ENCODE measurements at places on chromosomes 3 and 15.
A peak's percentile ranks its signal among the peaks of the same experiment; 100 is the strongest.

- no peaks in the 10 kb centered on the region for H3K27me3 ChIP-seq
- H3K4me3 ChIP-seq, result no peak overlapping the region
- peaks cover 5% of the 10 kb centered on the region for H3K4me1 ChIP-seq
- peaks cover under 1% of the 10 kb centered on the region for H3K36me3 ChIP-seq
- DNase-seq, result no peak
These were observed 252.7 kb upstream of the ZPLD1 start for GRCh38 chr3:102182162-102182561.

- no peak overlapping the region for H3K4me3 ChIP-seq
- H3K27me3 ChIP-seq, result no peaks in the 10 kb centered on the region
- no peak overlapping the region for H3K27ac ChIP-seq
- H3K4me1 ChIP-seq, result peaks cover 17% of the 10 kb centered on the region
These were observed 932 bp downstream of the GSK3B start for GRCh38 chr3:120093119-120093910.

GRCh38 chr15:76209942-76210341 lies 101.3 kb downstream of the ETFA start:
- H3K4me1 ChIP-seq, result peaks cover 10% of the 10 kb centered on the region
- DNase-seq, result no peak
- H3K27me3 ChIP-seq, result no peaks in the 10 kb centered on the region
- H3K4me3 ChIP-seq, result no peak overlapping the region

DNA sequence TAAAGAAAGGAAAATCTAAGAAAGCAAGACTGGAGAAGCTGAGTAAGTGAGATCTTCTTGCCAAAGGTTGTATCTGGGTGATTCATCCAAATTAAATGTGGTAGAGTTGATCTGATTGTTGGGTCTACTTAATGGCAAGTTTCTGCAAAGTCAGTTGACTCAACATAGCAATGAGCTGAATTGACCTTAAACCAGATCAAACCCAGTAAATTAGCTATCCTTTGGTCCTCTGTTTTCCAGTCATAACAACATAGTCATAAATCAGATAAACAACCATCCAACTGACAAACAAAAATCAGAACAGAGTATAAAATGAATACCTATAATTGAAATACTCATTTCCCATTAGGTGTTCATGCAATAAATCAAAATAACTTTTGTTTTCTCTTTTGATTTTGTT lies 142.6 kb upstream of the CFAP20DC start:
- peaks cover 6% of the 10 kb centered on the region for H3K27me3 ChIP-seq
- H3K4me3 ChIP-seq, result no peak overlapping the region
- no peak for DNase-seq
- no peaks in the 10 kb centered on the region for H3K36me3 ChIP-seq
- H3K27ac ChIP-seq, result no peak overlapping the region
- H3K4me1 ChIP-seq, result no peaks in the 10 kb centered on the region

- no peak for DNase-seq
- H3K27ac ChIP-seq, result no peak overlapping the region
- no peaks in the 10 kb centered on the region for H3K36me3 ChIP-seq
These were observed 11.4 kb downstream of the ENTPD3 start for GRCh38 chr3:40398346-40398745.

DNA sequence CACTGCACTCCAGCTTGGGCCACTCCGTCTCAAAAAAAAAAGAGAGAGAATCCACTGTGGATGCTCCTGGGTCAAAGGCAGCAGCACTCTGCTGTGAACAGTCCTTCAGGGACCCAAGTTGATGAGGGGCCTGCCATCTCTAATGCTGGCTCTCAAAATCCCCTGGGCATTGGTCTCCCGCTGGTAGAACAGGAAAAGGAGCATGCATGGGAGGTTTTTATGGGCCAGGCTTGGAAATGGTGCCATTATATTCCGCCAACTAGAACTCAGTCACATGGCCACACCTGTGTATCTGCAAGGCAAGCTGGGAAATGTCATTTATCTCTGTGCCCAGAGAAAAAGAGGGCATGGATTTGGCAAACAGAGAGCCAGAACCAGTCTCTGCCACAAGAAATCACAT lies 3.4 kb upstream of the DIS3L start:
- H3K4me1 ChIP-seq, result peaks cover 32% of the 10 kb centered on the region
- peaks cover 2% of the 10 kb centered on the region for H3K36me3 ChIP-seq
- DNase-seq, result no peak
- H3K27ac ChIP-seq, result no peak overlapping the region
- H3K27me3 ChIP-seq, result peaks cover 5% of the 10 kb centered on the region
- H3K4me3 ChIP-seq, result no peak overlapping the region

GRCh38 chr3:78096488-78097255 lies 1056.8 kb downstream of the ROBO2 start:
- no peak overlapping the region for H3K4me3 ChIP-seq
- H3K27ac ChIP-seq, result no peak overlapping the region
- no peaks in the 10 kb centered on the region for H3K36me3 ChIP-seq
- no peak for DNase-seq
- no peaks in the 10 kb centered on the region for H3K4me1 ChIP-seq
- no peaks in the 10 kb centered on the region for H3K27me3 ChIP-seq

GRCh38 chr3:66572938-66573710 lies 72.3 kb upstream of the LRIG1 start:
- no peak overlapping the region for H3K27ac ChIP-seq
- H3K27me3 ChIP-seq, result no peaks in the 10 kb centered on the region
- peaks cover 2% of the 10 kb centered on the region for H3K4me1 ChIP-seq
- H3K36me3 ChIP-seq, result no peaks in the 10 kb centered on the region
- no peak for DNase-seq

DNA sequence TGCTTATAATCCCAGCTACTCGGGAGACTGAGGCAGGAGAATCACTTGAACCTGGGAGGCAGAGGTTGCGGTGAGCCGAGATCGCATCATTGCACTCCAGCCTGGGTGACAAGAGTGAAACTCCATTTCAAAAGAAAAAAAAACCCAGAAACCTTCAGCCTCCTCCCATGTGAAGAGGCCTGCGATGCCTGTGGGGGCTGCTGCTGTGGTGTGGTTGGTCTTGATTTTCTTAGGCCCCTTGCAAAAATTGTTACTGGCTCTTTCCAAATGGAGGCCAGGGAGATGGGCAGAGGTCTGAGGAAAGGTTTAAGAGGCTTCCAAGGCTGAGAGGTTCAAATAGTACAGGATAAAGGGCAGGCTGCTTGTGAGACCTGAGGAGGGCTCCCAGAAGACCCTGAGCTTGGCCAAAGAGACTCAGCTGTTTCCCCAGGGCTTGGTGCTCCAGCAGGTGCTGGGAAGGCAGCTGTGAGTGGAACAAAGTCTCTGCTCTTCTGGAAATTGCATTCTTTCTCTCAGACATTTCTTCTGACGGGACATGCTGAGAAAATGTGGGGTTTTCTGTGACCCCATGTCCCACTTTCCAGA lies 18.4 kb downstream of the GCSAM start:
- peaks cover 35% of the 10 kb centered on the region for H3K4me1 ChIP-seq
- no peaks in the 10 kb centered on the region for H3K27me3 ChIP-seq
- no peak for DNase-seq
- peaks cover 43% of the 10 kb centered on the region for H3K36me3 ChIP-seq

GRCh38 chr3:188659449-188660090 lies 505.6 kb downstream of the LPP start:
- no peaks in the 10 kb centered on the region for H3K27me3 ChIP-seq
- H3K27ac ChIP-seq, result no peak overlapping the region
- no peak for DNase-seq
- peaks cover 2% of the 10 kb centered on the region for H3K4me1 ChIP-seq
- no peak overlapping the region for H3K4me3 ChIP-seq
- no peaks in the 10 kb centered on the region for H3K36me3 ChIP-seq

DNA sequence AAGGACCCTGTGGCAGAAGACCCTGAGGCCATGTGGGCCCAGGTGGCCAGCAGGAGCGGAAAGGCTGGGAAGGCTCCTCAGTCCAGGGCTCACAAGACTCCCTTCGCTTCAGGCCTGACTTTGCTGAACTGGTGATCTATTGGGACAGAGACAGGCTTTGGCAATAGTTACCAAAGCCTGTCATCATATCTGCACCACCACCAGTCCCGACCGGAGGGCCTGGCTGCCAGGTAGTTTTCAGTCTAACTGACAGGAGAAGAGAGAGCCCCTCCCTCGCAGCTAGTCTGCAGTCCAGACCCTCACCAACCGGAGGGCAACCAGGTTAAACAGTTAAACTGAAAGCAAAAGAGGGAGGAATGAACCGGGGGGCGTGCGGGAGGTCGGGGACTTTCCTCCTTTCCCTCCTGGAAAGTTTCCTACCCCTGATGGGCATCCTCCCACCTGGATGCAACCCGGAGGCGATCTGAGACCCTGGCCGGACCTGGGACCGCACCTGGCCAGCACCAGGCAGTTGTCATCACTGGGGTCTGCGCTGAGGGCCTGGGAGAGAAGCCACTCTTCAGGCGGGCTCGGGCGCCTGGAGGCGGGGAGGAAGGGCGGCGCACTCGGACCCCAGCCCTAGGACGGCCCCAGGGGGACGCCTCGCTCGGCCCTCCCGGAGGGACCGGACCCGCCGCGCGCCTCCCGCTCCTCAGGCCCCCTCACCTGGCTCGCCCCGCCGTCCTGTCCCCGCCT lies 435 bp downstream of the RAB27A start:
- peaks cover 32% of the 10 kb centered on the region for H3K36me3 ChIP-seq
- H3K4me3 ChIP-seq, result peak overlapping the region; percentile 95
- peak overlapping the region; percentile 94 for H3K27ac ChIP-seq
- H3K4me1 ChIP-seq, result peaks cover 44% of the 10 kb centered on the region

GRCh38 chr15:71093054-71094024 lies 21.9 kb upstream of the THSD4 start:
- H3K27me3 ChIP-seq, result no peaks in the 10 kb centered on the region
- no peak for DNase-seq
- no peak overlapping the region for H3K4me3 ChIP-seq
- H3K4me1 ChIP-seq, result no peaks in the 10 kb centered on the region

- H3K27ac ChIP-seq, result peak overlapping the region; percentile 83
- H3K4me3 ChIP-seq, result peak overlapping the region; percentile 61
- DNase-seq, result peak; percentile 77
- H3K36me3 ChIP-seq, result peaks cover 34% of the 10 kb centered on the region
- peaks cover 55% of the 10 kb centered on the region for H3K4me1 ChIP-seq
- peaks cover 3% of the 10 kb centered on the region for H3K27me3 ChIP-seq
These were observed 3.9 kb downstream of the NUP210 start for GRCh38 chr3:13415997-13416793.

DNA sequence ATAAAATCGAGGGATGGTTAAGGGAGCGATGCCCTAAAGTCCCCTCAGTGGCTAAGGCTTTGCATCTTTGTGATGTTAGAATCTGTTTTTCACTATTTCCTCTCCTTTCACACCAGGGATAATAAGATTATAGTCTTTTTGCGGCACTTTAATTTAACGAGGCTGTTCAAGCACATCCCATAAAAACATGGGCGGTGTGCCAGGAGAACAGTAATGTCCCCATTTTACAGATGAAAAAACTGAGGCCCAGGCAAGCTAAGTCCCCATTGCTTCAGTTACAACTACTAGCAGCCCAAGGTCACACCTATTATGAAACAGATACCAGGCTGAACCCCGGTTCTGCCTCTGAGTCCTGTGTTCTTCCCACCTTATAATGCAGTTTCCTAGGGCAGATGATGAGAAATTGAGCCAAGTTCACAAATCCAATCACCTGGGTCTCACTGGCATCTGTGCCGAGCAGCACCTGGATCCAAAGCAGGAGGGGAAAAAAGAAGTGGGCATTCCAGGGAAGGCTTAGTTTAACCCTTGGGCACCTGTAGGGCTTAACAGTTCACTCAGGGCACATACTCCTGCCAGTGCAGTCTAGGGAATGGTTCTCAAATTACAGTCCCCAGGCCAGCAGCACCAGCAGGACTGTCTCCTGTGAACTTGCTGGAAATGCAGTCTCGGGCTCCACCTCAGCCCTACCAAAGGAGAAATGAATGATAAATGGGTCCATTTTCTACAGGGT lies 169.3 kb downstream of the RAB11A start:
- no peak for DNase-seq
- H3K4me1 ChIP-seq, result no peaks in the 10 kb centered on the region
- no peak overlapping the region for H3K27ac ChIP-seq
- H3K27me3 ChIP-seq, result peaks cover 60% of the 10 kb centered on the region
- no peak overlapping the region for H3K4me3 ChIP-seq

DNA sequence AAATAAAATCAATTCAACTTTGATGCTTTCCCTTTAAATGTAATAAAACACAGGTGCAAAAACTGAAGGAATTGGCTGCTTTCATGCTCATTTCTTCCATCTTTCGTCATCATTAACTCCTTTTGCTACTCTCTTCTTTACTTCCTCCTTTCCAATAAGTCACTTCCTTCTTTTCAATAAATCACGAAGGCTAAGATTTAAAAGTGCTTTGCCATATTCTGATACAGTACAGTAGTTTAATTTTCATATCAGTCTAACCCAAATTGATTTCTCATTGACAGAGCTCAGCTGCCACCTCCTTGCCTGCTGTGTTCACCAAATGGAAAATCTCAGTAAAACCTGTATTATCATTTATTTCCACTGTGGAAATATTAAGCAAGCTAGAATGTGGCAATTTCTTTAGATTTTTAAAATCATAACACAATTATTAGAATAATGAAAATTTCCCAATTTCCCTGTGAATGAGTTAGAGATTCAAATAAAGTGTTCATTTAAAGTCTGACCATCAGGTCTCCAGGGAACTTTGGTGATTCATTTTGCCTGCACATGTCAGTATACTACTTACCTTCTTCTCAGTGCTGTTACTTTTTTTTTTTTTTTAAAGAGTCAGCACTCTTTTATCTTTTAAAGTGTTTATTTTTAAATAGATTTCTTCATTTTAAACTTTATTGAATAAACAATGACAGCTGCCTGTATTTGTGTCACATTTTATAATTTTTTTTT lies 41.6 kb downstream of the NANOGP8 start:
- no peaks in the 10 kb centered on the region for H3K27me3 ChIP-seq
- H3K27ac ChIP-seq, result no peak overlapping the region
- H3K36me3 ChIP-seq, result no peaks in the 10 kb centered on the region
- no peak for DNase-seq
- H3K4me3 ChIP-seq, result no peak overlapping the region
- peaks cover 2% of the 10 kb centered on the region for H3K4me1 ChIP-seq

DNA sequence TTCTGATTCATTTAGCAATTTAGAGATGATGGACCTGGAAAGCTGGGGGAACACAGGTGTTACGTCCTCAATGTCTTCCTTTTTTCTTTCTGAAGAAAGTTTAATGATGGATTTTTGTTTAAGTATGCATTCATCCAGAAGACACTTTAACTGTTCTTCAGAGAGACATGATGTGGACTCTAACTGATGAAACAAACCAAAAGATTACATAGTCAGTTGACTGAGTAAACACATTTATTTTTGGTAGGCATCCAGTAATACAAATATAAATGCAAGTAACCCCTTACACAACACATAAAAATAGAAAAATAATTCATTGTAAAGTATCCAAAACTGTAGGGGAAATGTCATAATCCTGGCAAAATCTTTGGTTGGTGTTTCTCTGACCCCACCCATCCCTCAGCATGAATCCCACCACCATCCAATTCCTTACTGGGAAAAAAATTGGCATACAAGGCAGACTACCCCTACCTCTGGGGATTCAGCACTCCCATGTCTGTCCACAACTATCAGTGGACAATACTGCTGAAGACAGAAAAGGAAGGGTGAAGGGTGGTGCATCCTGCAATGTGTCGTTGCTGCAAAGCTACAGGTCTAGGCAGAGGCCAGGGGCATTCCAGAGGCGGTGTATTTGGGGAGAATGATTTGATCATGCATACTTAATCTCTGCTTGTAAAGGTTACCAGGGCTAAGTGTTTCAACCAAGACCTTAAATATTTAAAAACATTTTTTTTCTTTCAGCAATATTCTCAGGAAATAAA lies 37.4 kb downstream of the THBS1 start:
- no peak overlapping the region for H3K4me3 ChIP-seq
- no peak overlapping the region for H3K27ac ChIP-seq
- H3K4me1 ChIP-seq, result peaks cover 17% of the 10 kb centered on the region
